ENCODE measurements at places on chromosomes 4 and X. TPM values are rescaled to one million over a fixed set of nuclear protein-coding genes. Genes with fewer than 3 reads are reported as not detected.

DNA sequence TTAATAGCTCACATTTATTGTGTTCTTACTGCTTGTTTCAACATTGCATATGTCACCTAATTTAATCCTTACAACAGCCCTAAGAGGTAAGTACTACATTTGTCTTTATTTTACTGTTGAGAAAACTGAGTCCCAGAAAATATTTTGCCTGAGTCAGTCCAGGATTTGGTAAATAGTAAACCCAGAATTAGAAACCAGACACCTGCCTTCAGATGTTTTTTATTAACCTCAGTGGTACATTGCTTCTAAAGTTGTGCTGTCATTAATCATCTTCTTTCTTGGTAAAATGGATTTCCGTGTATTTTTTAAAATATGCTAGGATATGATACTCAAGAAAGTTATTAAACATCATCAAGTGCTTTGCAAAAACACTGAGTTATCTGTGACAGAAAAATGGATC lies 31.4 kb downstream of the USP53 start:
- DNase-seq: no peak

- DNase-seq: no peak
Measured at GRCh38 chr4:2332201-2332975, 70.5 kb upstream of the MXD4 start.

GRCh38 chrX:112967341-112967740 lies 126.7 kb upstream of the AMOT start:
- peak; percentile 73 for DNase-seq

DNA sequence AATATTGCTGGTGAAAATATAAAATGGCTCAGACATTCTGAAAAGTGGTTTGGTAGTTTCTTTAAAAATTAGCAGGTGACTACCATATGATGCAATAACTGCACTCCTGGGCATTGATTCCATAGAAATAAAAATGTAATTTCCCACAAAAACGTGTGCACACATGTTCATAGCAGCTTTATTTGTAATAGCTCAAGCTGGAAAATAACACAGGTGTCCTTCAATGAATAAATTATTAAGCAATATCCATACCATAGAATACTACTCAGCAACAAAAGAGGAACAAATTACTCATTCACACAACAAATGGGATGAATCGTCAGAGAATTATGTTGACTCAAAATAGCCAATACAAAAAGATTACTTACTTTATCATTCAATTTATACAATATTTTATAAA lies 893.7 kb upstream of the SLIT2 start:
- peak; percentile 26 for DNase-seq

GRCh38 chrX:87846956-87847355 lies 329.4 kb downstream of the KLHL4 start:
- DNase-seq: no peak

DNA sequence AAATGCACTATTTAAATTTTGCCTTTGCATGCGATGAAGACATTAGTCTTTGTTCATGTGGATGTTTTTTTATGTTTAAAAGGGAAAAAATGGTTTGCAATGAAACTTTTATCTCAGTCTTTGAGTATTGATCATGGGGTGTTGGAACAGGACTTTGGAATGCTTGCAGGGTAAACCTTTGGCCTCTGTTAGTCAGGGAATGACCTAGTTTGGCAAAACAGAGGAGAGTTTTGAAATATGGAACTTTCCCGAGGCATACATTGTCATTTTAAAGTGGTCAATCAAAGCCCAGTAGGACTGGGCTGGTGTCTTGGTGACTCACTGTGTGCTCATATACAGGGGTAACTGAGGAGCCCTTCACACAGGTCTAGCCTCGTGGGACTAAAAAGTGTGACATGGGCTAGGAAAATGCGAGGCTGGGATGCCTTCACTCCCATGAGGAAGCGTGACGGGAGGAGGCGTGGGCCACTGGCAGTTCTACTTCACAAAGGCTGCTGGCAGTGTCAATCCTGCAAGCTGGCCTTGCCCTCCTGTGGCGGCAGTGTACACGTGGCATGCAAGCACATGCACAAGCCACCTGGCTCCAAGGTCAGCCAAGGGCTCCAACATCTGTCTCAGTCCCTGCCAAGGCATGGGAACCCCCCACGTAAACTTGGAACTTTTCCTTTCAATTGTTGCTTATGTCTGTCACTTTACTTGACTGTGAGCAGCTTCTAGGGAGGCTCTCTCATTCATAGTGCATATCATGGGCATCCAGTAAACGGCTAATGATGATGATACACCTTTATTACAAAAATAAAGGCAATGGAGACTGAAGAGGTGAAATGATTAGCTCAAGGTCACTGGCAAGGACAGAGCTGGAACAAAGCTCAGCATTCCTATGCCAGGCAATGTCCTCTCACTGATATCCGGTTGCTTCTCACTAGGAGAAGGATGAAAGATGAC lies 5.2 kb upstream of the F11 start:
- no peak for DNase-seq

DNA sequence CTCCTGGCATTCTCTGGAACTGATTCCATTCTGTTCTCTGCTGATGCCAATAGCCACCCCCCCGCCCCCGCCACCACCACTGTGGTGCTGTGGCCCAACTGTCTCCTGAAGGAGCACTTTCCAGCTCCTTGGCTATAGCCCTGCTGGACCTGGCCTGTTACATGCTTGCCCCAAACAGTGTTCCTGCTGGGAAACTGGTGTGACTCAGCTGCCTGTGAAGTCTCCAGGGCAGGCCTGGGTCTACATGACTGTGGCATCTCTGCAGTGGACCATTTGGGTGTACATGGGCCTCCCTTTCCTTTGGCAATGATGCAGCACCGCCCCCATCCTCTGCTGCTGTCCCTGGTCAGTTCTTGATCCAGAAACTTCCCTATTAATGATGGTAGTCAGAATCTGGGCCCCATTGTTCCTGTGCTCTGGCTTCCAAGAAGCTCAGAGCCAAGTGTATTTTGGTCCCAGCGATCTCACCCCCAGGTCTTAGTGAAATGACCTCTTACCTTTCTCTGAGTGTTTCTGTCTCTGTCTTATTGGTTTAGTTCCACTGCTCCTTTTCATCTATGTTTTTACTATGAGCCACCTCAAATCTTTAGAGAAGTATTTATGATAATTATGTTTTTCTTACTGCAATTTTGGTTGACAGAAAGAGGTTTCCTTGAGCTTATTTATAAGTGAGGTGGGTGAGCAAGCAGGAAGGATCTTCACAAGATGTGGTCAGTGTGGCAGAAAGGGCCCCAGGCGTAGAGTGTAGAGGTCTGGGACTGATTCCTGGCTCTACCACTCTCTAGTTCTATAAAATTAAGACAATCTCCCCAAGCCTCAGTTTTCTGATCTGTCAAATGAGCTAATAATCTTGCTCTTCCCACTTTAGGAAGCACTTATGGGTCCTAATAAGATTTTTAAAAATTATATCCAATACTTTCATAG lies 210.7 kb upstream of the EOLA2 start:
- peak; percentile 17 for DNase-seq

GRCh38 chrX:55109306-55109705 lies 20.5 kb downstream of the PAGE2 start:
- no peak for DNase-seq

DNA sequence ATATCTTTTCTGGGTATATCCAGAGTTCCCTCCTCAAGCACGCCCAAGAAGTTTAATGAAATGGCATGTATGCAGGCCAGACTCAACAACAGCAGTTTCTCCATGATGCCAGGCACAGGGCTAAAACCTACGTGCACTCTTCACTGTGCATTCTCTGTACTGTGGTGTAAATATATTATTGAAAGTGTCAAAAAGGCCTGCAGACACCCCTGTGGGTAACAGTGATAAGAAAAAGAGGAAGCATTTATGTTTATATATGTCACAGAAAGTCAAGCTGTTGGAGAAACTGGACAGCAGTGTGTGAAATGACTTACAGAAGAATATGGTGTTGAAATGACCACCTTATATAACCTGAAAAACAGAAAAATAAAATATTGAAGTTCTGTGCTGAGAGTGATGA lies 29.6 kb upstream of the DCAF8L1 start:
- no peak for DNase-seq

DNA sequence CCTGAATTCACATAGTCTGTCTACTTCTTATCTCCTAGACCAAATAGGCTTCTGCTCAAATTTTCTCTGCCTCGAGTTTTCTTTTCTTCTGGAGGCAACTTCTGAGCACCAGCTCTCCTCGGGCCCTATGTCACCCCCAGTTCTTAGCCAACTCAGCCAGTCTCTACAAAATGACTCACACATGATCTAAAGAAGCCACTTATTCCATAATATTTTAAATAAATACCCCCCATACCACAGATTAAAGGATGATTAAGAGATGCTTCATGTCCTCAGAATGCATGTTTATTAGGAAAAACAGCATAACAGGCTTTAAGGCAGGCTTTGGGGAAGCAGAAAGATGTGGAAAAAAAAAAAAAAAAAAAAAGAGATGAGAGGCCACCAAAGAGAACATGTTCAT lies 36.6 kb upstream of the DDX53 start:
- no peak for DNase-seq

DNA sequence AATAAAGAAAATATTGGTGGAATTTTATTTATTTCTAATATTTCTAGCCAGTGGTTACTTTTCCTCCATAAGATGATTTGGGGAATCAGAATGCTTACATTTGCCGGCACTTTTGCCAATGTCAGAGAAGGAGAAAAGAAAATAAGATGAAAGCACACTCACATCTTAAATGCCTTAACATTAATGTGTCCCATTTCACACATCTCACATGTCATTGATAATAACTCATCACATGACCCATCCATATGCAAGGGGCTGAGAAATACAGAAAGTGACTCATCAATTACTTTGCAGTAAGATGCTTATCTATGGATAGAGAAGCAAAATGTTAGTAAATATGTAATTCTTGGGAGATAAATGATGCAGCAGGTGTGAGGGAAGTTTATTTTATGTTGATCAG lies 1531.0 kb downstream of the PCDH7 start:
- DNase-seq: no peak

DNA sequence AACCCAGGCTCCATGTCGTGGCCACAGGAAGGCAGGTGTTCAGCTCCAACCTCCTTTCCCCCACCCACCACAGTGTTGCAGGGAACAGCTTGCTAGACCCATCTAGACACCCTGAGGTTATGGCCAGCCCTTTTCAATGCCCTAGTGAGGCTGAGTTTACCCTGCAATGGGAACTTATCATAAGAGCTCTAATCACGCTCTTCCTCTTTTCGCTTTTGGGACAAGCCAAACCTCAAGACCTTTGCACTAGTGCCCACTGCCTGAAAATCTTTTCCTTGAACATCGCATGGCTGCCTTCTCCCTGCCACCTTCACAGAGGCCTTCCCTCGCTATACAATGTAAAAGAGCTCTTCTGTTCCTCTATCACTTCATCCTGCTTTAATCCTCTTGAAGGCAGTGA lies 2.4 kb upstream of the FGFBP2 start:
- DNase-seq: no peak

DNA sequence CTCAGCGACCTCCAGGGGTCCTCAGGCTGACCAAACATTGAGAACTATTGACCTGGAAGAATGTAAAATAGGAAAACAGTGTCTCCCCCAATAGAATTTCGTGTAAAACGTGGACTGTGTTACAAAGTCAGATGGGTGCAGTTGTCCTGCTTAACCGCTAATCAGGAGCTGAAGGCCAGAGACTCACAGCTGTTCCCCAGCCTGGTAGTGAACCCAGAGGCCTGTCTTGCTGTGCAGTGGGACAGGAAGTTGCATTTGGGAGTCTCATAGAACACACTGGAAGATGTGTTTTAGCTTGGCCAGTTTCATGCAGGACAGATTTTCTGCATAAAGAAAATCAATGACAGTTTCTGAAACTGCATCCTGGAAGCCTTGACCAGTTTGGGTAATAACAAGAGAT lies 151.5 kb downstream of the PTTG2 start:
- DNase-seq: no peak

DNA sequence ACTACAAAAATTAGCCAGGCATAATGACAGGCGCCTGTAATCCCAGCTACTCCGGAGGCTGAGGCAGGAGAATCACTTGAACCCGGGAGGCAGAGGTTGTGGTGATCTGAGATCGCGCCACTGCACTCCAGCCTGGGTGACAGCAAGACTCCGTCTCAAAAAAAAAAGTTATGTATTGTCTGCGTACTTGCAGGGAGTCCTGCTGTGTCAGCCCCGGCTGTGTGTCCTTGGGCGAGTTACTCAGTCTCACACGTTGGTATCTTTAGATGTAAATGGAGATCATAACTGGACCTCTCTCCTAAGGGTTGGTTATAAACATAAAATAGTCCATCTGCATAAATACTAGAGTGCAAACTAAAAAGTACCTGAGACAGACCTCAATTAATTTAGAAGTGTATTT lies 22.7 kb upstream of the TBC1D14 start:
- no peak for DNase-seq

GRCh38 chrX:25523574-25524540 lies 508.1 kb upstream of the ARX start:
- DNase-seq: no peak

DNA sequence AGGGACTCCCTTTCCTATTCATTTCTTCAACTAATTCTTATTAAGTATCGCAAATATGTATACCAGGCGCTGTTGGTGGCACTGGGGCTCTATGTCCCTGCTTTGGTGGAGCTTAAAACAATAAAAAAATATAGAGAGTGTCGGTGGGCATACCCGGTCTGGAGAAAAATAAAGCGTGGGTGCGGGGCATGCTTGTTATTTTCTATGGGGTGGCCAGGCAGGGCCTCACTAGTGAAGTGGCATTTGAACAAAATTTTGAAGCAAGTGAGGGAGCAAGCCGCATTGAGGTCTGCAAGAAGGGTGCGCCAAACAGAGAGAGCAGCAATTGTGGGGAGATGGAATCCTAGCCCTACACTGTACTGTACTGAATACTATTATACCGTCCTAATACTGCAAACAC lies 565 bp upstream of the IDS start:
- no peak for DNase-seq

DNA sequence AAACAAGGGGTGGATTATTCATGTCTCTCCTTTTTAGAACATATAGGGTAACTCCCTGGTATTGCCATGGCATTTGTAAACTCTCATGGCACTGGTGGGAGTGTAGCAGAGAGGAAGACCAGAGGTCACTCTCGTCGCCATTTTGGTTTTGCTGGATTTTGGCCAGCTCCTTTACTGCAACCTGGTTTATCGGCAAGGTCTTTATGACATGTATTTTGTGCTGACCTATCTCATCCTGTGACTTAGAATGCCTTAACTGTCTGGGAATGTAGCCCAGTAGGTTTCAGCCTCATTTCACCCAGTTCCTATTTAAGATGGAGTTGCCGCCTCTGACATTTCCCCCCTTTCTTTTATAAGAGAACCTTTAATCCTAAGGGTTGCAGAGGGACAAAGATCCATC lies 45.8 kb downstream of the MGST2 start:
- DNase-seq: peak; percentile 82

- no peak for DNase-seq
Measured at GRCh38 chr4:154506253-154506652, 14.7 kb upstream of the DCHS2 start.

The CTSO gene
- 3.7 TPM for total RNA-seq

The TRAPPC2 gene
- 17.0 TPM for total RNA-seq

The ARX gene
- total RNA-seq: not detected

The WAS gene
- 1.1 TPM for total RNA-seq

The MAGEA8 gene
- total RNA-seq: not detected

Measured in astrocyte (in vitro differentiated cells and primary cell).